ENCODE measurements at places on chromosomes 12 and 14.

GRCh38 chr12:110249105-110249504 lies 31.9 kb upstream of the ATP2A2 start:
- no peak for DNase-seq

- DNase-seq, result no peak
Measured at GRCh38 chr14:82915381-82915780, 1381.7 kb upstream of the SEL1L start.

DNA sequence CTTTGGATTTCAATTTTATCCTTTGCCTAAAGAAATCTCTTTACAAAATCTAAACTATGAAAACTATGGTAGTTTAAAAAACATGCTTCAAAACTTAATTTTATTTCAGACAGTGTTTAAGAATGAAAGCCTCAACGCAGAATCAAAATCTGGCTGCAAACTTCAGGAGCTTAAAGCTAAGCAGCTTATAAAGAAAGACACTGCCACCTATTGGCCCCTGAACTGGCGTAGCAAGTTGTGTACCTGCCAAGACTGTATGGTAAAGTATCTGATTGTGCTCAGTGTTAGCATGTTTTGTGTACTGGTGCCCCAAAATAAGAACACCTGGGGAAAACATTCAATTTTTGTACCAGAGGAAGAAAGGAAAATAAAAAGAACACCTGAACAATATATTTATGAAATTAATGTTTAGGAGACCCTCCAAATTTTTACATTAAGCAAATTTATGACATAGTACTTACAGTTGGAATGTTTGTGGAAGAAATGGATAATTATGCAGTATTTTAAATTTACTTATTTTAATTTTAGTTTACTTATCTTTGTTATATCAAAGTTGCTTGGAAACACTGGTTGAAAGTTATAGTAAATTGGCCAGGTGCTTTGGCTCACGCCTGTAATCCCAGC lies 12.2 kb downstream of the UBR7 start:
- no peak for DNase-seq

GRCh38 chr14:61219673-61220072 lies 61.5 kb downstream of the TMEM30B start:
- DNase-seq, result no peak

- no peak for DNase-seq
Measured at GRCh38 chr14:50260511-50260910, 29.1 kb upstream of the SOS2 start.

GRCh38 chr14:76946753-76947077 lies 81.8 kb downstream of the IRF2BPL start:
- no peak for DNase-seq

- DNase-seq, result no peak
Measured at GRCh38 chr14:29236401-29236800, 469.8 kb downstream of the FOXG1 start.

DNA sequence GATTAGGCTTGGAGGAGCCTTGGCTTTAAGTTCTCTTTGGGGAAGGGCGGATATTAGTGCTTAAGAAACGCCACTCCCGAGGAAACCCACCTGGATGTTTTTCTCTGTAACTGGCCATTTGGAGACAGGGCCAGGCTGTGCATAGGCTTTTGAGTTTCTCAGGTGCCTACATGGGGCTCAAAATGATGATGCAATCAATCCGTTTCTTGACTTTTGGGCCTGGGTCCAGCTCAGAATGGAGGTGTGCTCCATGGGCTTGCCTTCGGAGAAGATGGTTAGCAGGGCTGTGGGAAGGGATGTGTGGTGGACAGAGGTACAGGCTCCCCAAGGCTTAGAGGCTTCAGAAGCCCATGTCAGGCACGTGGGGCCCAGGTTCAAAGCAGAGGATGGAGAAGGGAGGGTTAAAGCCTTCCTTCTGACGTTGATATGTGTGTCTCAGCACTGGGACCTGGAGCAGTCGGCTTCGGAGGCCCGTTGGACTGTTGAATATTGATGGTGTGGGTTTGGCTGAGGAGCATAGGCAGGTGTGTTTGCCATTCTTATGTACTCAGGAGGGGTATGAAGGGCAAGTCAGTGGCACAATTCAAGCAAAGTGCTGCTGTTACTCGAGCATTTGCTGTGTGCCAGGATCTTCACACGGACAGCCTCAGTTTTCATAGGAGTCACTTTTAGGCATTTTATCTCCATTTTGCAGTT lies 82.8 kb downstream of the SLC25A47 start:
- no peak for DNase-seq

DNA sequence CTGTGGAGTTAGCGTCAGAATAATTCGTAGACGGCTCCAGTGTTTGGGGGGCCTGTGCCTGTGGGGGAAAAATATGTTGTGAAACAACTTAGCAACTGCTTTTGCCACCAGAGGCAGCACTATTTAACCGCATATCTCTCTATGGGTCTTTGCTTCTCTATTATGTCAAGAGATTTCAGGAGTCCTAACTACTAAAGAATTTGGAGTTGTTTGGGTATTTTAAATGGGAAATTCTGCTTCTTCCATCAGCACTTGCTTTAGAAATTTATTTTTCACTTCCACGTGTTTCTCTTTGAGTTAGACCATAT lies 594 bp upstream of the CLEC14A start:
- DNase-seq, result no peak

DNA sequence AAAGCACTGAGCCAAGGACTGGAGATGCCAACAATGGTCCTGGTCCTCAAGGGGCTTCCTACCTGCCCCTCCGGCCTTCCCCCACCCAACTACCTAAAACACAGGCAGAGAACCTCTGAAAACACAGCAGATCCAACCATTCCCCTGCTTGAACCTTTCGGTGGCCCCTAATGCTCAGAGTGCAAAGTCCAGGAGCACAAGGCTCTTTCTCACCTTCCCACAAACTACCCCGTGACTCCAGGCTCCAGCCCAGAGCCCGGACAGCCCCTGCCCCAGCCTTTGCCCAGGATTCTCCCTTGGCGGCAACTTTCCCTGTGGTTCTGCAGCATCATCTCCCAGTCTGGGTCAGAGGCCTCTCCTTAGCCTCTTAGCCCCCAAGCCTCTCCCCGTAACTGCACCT lies 1.6 kb upstream of the CD9 start:
- DNase-seq, result no peak

GRCh38 chr12:10497602-10498001 lies 8.1 kb upstream of the EIF2S3B start:
- DNase-seq, result no peak

DNA sequence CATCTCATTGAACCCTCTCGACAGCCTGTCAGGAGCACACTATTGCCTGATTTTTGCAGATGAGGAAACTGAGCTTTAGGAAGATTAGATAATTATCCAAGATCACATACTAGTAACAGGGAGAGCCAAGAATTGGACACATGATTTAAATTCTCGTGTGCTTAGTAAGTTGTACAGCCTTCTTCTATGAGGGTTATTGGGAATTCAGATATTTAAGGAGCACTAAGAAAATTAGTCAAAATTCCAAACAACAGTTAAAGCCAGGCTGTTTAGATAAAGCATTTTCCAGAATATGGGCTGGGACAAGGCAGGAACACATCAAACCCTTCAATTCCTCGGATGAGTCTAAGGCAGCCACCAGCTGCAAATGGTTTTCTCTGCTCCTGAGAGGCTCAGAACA lies 148.8 kb downstream of the TMEM30B start:
- DNase-seq, result no peak

DNA sequence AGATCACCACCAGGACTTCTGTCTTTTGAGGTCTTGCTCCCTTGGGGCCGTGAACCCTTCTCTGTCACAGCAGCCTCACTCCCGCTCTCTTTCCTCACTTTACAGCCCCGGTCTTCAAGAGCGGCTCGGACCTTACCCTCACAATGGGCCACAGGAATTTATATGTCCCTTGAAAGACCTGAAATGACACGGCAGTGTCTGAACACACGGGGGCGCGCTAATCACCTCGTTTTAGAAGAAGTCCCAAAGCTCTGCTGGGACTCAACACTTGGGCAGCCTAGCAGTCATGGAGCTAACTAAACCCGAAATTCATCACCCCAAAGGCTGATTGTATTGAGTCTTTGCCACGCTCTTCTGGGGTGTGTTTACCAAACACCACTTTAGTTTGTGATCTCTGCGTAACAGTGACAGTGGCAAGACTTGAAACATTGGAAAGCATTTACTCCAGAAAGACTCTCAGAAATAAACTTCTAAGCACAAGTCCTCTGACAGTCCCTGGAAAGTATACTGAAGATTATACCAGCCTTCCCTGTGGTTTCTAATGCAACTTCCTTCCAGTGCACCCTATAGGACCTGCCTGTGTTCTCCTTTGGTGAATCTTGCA lies 29.0 kb downstream of the SERPINA11 start:
- no peak for DNase-seq

- DNase-seq, result no peak
Measured at GRCh38 chr14:73753887-73754795, 40.0 kb upstream of the PNMA1 start.

DNA sequence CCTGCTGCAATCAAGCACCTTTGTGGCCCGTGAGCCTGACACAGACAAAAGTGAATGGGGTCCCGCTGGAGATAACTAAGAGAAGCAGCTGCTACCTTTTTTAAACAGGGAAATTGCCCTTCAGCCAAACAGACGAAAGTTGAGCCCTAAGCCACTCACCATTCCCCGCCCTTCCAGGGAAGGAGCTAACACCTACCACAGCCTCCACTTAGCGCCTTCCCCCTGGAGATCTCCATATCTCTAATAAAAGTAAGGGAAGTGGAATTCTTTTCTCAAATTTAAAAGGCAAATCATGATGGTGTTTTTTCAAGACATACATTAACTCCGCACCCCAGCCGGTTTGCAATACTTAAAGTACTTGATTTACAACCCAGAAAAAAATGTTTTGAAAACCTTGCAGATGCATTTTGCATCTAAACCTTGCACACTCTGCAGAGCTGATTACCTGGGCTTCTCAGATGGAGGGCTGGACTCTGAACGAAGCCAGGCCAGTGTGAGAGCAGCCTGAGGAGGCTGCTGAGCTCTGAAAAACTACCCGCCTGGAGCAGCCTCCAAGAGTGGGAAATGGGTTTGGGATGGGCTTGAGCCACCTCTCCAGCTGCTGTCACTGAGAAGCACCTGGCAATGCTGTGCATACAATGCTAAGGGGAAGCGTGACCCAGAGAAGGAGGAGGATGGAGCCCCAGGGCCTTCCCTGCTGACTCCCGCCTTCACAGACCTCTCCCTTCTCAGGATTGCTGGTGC lies 10.0 kb downstream of the NUAK1 start:
- no peak for DNase-seq

GRCh38 chr12:2378835-2379330 lies 326.1 kb downstream of the CACNA1C start:
- no peak for DNase-seq

DNA sequence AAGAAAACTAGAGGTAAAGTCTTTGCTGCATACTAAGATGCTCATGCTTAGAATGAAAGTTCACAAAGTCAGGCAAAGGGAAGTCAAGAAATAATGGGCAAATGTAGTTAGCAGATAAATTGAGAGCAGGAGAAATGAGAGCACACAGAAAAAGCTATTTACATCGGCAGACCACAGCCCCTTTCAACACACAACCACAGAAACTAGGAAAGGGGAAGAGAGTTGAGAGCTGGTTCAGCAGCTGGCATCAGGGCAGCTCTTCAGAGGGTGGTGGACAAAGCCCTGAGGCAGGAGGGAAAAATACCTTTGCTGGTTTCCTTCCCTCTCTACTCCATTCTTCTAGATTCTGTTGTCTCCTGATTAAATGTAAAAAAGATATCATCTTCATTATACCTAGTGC lies 95.4 kb upstream of the ANO4 start:
- DNase-seq, result no peak

GRCh38 chr14:20498622-20499021 lies 6.7 kb upstream of the RNASE10 start:
- no peak for DNase-seq

GRCh38 chr14:100073576-100074430 lies 8.6 kb downstream of the EVL start:
- DNase-seq, result no peak

GRCh38 chr14:106694638-106695393 lies 1168.4 kb downstream of the TMEM121 start:
- DNase-seq, result peak; percentile 38

GRCh38 chr14:40386433-40386832 lies 954.2 kb upstream of the FBXO33 start:
- no peak for DNase-seq

DNA sequence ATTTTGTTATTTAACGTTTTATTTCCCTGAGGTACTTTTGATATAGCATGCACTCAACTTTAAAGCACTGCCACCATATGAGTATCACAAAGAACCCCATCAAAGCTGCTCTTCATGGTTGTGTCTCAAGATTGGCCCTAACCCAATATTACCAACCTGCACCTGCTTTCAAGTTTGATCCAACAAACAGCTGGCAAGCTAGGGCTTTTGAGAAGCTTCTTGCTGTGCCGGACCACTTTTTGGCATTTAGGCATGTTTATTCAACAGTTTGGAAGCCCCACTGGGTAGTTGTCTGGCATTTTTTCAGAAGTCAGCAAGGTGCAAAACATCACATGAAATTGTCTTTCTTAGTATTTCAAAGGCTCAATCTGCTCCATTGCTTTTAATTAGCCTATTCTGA lies 137.2 kb upstream of the PLEKHA5 start:
- DNase-seq, result no peak

DNA sequence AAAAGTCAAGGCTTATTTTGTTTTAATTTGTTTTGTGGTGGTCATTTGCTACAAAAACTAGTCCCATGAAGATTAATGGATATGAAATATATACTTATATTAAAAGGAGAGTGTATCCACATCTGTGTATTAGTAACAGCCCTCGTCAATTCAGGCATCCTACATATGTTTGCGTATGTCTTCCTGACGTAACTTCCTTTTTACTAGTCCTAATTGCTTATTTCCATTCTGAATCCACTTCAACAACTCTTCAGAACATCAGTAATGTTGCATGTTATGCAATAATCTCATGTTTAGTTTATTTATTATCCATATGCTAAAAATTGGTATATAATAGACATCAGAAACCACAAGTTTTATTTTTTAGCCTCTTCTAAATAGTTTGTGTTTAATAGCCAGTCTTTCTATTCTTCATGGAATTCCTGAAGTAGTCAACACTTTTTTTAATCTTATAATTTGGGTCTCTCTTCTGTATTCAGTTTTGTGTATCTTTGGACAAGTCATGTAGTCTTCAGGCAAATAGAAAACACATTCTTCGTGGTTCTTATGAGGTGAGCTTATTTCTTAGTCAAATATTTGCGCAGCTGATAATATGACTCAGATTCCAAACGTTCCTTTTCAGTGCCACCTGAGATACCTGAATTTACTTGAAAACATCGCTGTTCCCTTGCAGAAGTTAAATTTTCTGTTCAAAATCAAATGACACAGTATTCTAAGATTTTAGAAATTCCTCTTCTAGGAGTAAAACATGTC lies 268.6 kb downstream of the CCDC59 start:
- DNase-seq, result no peak

- DNase-seq, result no peak
Measured at GRCh38 chr12:75894965-75895754, 136.4 kb downstream of the PHLDA1 start.

GRCh38 chr12:111283521-111283920 lies 85.4 kb downstream of the PHETA1 start:
- DNase-seq, result no peak

GRCh38 chr14:63492391-63492790 lies 50.8 kb downstream of the PPP2R5E start:
- no peak for DNase-seq

Data from stimulated activated CD4-positive, alpha-beta T cell treated with anti-CD3 and anti-CD28 coated beads, TNF-alpha, amount 100 ng/mL, for 24 hours (primary cell).